ENCODE measurements at places on chromosomes 2 and 18.

DNA sequence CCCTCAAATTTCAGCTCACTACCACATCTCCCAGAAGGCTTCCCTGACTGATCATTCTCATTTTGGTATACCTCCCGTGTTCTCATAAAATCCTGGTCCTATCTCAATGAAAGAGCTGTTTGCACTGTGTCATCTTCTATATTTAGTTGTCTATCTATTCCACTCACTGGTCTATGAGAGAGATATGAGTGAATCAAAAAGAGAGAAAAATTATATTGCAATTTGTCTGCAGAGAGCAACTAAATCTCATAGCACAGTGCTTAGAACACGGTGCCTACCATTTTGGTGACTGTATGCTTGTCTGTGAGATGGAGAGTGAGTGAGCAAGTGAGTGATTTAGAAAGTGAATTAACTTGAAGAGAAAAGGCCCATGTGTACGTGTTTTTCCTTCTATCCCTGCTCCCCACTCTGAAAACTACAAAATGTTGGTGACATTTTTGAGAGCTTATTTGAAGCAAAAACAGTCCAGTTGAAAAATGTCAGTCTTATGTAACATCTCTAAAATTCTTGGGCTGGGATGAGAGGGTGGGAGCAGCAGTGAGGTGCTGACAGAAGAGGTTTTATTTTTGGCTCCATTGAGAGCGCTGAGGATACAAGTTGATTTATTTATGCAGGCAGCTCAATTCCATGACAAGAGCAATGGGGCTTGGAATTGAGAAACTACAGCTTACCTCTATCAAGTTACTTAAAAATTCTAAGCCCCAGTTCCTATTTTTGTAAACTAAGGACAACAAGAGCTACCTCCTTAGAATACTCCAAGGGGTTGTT lies 373.5 kb upstream of the CHST9 start:
- no peak for DNase-seq

DNA sequence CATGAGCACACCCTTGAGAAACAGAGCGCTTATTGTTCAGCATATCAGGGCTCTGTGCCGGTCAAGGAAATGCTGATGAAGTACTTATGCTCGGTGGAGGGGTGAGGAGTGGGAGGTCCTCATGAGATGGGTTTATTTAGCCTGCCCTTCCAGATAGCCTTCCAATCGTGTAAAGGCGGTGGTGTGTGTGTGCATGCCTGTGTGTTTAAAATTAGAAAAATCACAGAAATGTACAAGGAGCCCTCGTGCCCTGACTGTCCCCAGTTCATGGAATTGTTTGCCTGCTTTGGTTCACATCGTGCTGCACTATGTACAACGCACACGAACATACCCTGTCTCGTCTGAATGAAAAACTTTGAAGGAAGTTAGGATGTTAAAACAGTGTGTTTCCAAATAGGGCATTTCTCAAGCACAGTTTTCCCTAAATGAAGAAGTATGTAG lies 158.6 kb downstream of the AQP4 start:
- no peak for DNase-seq

DNA sequence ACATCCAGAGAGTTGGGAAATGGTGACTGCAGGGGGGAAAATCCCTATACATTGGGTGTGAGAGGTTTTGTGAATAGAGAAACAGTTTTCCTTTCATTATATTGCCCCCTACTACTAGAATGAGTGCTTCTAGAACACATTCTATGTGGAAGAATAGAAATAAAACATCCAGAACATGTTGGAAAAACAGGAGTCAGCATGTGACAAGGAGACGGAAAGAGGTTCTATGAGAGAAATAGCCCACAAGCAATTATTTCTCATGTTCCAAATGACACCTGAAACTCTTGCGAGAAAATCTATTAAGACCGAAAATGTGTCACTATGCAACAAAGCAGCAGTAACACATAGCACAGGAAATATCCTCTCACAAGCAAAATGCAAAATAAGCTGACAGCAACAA lies 202.7 kb upstream of the SPOPL start:
- DNase-seq = no peak

DNA sequence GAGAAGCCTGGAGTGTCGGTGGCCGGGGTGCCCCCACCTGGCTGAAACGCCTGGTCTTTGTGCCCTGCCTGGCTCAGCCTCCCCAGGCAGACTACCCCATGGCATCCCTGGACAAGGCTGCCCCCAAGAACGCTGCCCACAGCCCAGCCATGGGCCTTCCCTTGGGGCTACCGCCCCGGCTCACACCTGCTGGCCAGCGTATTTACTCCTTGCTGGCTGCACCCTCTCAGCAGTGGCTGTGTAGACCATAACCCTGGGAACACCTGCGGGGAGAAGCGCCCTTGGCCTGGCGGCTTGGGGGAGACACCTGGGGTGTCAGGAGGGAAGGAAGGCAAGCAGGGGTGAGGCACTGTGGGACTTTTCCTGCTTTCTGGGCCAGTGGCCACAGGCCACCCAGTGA lies 17.3 kb downstream of the CAPN10 start:
- DNase-seq = no peak

DNA sequence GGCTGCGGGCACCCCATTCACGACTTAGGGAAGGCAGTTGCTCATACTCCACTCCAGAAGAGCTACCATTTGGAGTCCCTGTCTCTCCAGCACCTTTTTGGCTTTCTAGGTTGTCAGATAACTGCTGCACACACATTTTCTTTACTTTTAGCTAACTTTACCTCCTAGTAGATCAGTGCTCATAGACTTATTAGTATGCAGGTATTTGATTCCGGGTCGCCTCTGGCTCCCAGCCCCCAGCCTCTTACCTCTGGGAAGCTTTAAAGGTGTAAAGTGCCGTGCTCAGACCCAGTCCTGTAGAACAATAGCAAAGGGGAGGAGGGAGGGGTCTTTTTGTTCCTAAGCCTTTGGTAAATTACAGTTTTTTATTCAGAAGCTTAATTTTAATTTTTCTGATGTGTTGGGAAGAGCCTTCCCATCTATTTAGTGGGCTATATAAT lies 102.9 kb downstream of the SPTBN1 start:
- DNase-seq = no peak

DNA sequence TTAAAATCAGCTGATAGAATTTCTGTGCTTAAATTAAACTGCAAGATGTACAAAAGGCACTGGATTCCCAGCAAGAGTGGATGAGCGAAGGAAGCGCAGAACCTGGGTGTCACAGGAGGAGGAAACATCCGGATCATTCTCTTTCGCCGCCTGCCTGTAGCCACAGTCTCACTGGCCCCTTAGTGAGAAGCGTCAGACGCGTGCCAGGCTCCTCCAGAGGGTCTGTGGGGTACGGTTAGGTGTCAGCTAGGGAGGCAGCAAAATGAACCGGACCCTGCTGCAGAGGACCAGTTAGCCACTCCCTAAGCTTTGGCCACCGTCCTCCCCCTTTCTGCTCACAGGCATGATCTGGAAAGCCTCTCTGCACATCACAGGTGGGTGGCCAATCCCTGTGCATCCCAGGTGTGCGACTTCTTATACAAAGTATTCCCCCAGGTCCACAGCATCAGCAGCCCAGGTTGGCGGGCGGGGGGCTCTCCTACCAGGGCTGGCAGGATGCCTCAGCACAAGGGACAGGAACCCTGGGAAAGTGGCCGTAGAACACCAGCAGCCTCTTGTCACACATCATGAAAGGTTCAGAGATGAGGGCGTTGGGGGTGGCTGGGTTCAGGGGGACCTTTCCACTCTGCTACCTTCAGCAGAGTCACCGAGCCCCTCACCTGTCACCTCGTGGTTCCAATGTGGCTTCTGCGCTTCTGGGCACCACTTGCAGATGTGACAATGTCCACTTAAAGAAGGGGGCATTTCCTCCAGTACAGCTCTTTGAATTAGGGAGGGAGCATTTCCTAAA lies 61.1 kb upstream of the SLC66A3 start:
- DNase-seq = no peak

- DNase-seq = no peak
Observed at GRCh38 chr18:7618891-7619442, 51.9 kb downstream of the PTPRM start.

GRCh38 chr2:85635011-85635410 lies 19.0 kb downstream of the USP39 start:
- DNase-seq = no peak
